ENCODE measurements at places on chromosomes 5 and 9. TPM values are rescaled to one million over a fixed set of nuclear protein-coding genes. Genes with fewer than 3 reads are reported as not detected.

GRCh38 chr5:175920231-175920811, 47.8 kb downstream of the THOC3 start:
- no peak for DNase-seq

DNA sequence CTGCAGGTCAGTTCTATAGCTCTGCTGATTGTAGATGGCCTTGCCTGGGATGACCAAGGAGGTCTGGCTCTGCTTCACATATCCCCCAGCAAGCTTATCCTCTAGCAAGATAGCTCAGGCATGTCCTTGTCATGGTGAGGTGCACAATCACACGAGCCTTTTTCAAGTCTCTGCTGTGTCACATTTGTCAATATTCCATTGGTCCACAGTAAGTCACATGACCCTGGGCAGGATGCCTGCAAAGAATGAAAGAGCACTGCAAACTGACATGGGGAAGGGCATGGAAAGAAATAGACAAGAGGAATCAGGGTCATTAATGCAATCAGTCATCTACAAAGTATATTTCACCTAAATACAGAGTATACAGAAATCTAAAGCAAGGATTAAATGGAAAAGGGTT, 142.0 kb downstream of the RORB start:
- no peak for DNase-seq

DNA sequence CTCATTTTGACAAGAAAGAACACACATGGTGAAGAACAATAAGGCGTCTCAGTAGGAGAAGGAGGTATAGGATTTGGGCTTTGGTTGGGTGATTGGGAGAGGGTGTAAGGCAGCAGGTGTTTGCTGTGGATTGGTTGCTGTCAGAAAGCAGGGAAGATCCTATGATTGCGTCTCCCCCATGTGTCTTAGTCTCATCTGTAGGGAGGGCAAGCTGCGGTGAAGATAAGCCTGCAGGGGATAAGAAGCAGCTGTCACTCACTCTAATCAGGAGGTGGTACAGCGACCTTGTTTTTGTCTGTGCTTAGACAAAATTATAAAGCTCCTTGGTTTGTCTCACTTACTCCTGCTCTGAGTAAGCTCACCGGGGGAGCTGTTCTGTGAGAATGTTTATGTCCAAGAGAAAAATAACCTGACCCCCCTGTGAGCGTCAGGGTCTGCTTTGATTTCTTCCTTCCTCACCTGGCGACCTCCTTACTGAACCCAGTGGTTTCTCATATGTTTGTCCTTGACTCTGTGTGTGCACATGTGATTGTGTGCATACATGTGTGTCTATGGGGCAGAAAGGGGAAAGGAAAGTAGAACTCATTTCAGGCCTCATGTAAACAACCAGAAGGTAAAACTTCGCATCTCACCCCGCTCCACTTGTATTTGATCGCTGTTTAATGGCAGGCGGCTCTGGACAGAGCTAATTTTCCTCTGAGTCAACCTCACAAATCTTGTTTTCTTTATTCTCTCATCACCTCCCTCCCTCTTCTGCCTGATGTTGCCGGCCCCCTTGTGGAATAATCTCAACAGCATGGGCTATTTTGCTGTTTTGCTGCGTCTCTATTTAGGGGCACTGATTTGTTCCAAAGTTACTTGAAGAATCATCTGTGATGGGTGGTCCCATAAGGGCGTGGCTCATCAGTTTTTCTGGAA, 105.6 kb downstream of the TENT4A start:
- no peak for DNase-seq

SLC6A3 gene
- 0.07 TPM for total RNA-seq

DNA sequence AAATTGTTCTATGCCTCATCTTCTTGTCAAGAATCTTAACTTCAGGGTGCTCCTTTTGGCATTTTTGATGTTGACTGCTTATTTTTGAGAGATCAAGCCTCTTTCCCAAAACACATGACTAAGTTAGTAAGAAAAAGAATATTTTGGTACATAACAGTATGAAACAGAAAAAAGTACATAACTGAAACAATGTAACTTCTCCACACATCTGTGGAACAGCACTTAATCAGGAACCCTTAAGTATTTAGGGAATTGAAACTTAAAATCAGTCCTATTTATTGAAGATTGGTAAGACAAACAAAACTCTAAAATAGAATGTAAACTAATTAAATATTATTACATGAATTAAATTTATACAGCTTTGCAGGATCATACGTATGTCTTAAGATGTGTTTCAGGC, 103.4 kb downstream of the MELK start:
- no peak for DNase-seq

- DNase-seq = no peak
Measured at GRCh38 chr5:167886196-167886595, 405.2 kb upstream of the WWC1 start.

DNA sequence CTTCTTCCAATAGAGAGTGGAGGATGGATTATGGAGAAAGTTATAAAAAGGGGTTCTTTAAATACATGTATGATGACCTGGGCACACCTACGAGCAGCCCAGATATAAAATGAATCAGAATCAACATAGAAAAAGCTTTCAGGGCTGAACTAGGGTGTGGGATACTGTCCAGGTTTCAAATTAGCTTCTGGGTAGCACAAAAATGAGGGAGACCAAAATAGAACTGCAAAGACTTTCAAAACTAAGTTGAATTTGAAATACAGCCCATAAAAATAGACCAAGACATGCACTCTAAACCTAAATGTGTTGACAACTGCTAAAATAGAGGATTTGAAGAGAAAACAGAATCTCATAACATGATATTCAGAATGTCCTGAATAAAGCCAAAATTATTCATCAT, 17.0 kb downstream of the ZNF484 start:
- no peak for DNase-seq

- DNase-seq = no peak
Measured at GRCh38 chr9:133049043-133049442, 12.7 kb upstream of the CEL start.

DNA sequence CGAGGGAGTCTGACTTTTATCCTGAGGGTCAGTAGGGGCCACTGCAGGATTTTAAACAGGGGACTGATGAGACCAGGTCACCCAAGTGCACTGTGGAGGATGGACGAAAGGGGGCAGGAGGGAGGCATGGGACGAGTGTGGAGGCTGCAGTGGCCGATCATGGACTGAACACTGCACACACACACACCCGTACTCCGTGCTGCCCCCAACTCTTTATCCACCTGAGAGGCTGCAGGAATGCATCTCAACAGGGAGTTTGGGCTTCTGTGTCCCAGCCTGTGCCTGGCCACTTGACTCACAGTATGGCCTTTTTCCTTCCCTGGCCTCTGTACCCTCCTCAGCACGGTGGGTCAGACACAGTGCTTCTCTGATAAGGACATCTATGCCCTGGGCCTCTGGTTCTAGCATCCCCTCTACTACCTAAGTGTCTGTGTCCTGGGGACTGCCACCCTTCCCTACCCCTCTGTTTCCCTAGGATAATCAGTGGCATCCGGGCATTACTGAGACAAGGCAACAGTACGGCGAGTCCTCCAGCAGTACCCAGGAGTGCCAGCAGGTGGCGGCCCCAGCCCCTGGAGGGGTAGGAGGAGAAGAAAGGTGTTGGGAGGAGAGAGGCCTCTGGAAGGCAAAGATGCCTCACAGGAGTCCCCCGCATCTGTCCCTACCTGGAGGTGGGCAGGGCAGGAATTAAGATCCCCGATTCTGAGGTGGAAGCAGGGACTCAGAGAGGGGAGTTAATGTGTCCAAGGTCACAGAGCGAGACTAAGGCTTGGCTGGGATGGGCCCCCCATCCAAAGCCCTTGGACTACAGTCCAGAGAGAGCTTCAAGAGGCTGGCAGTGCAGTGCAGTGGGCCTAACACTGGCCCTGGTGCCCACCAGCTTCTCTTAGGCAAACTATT, 5.1 kb upstream of the CDX1 start:
- DNase-seq = peak; percentile 95

DNA sequence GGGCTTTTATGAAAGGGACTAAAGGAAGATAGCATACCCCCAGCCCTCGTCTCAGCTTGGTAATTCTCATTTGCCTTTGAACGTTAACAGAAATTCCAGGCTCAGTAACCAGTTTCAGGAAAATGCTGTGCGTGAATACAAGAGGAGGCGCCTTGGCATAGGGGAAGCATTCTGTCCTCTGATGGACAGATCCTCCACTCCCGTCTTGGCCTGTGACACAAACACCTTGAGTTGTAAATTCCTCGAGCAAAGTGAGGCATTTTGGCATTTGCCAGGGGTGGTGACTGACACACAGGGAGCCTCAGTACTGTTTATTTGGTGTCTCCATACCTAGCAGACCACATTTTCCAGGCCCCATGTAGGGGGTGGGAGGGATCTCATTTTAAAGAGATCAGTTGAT, 44.8 kb downstream of the APTX start:
- no peak for DNase-seq

- no peak for DNase-seq
Measured at GRCh38 chr9:106287091-106287631, 575.8 kb upstream of the ZNF462 start.

DNA sequence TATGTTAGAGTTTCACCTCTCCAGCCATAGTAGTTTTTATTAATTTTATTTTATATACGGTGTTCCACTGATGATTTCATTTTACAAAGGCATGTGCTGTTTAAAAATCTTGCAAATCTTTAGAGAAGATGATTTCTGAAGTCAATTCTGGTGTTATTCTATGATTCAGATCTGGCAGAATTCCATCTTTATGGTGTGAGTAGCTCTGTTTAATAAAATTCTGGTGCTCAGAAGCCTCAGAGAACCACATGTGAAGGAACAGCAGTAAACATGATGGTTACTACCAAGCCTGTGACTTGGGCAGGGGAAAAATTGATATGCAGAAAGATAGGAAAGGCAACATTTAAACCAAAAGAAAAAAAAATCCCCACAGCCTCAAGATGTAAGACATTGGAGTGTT, 299.7 kb downstream of the NPR3 start:
- no peak for DNase-seq

- DNase-seq = no peak
Measured at GRCh38 chr5:93252165-93252564, 328.9 kb downstream of the NR2F1-AS1 start.

DNA sequence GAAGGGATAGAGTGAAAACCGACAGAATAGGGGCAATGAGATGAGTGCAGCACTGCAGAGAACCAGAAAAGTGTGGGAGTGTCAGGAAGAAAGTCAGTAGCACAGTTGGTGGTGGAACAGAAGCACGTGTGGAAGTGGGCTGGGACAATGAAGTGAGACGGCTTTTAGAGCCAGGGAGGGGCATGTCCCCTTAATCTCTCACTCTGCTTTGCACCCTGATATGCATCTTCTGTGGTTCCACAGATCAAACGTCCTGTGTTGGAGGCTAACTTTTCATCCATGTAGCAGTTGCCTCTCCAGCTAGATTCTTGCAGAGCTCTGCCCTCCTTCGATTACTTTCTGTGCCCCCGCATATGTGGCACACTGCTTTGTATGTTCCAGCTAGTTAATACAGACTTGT, 163.6 kb downstream of the DOCK8 start:
- DNase-seq = no peak

PPP1R26 gene
- 58.8 TPM for total RNA-seq

DNA sequence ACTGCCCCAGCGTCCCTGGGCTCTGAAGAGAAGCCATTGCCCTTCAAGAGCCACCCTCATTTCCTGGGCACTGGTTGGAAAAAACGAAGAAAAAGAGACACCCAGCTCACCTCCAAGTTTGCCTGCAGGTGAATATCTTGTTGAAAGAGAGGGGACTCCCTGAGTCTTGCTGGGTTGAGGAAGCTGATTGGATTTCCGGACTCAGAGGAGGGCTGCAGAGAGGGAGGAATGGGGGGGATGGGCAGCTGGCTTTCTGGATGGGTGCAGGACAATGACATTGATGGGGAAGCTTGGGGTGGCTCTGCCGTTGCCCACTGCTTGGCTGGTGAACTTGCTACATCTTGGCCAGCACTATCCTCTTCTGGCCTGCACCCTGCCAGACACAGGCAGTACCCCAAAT, 31.0 kb upstream of the IER5L start:
- no peak for DNase-seq

TIMD4 gene
- not detected for total RNA-seq

- DNase-seq = peak; percentile 67
Measured at GRCh38 chr9:137272241-137273094, 5.1 kb upstream of the TOR4A start.

GRCh38 chr5:59125011-59125961, 542.4 kb downstream of the RAB3C start:
- DNase-seq = no peak

SARDH gene
- total RNA-seq = 7.3 TPM

DNA sequence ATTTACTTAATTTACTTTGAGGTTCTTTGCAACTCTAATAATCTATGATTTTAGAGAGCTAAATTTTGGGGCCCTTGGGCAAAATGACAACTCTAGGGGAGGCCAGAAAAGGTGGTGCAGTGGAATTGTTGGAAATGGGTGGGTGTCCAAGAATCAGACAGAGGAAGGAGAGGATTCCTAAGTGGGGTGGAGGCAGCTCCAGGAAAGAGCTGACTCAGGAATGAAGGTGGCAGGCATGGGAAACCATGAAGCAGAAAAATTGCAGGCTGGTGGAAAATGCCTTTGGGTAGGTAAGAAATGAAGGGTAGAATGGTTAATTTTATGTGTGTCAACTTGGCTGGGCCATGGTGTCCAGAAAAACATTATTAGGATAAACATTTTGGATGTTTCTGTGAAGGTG, 248.5 kb upstream of the TUT7 start:
- no peak for DNase-seq

PCA3 gene
- not detected for total RNA-seq

DNA sequence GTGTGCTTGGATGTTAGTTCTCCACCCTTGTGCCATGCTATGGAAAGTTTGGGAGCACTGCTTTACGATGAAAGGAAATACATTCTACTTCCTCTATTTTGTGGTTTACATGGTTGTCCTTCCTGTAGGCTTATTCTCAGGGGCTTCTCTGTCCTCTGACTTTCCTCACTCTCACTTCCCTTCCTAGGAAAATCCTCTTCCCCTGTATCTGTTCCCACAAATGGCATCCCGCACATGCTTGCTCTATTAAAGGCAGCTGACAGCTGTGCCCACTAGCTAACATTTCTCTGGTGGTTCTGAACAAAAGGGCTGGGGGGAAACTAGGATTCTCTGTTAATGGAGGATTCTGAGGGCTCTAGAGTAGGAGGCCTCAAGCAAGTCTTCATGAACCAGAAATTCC, 52.4 kb downstream of the FAM170A start:
- no peak for DNase-seq

- DNase-seq = no peak
Measured at GRCh38 chr5:143311428-143311827, 92.1 kb downstream of the NR3C1 start.

GRCh38 chr5:123659011-123659410, 147.0 kb downstream of the CSNK1G3 start:
- no peak for DNase-seq

DNA sequence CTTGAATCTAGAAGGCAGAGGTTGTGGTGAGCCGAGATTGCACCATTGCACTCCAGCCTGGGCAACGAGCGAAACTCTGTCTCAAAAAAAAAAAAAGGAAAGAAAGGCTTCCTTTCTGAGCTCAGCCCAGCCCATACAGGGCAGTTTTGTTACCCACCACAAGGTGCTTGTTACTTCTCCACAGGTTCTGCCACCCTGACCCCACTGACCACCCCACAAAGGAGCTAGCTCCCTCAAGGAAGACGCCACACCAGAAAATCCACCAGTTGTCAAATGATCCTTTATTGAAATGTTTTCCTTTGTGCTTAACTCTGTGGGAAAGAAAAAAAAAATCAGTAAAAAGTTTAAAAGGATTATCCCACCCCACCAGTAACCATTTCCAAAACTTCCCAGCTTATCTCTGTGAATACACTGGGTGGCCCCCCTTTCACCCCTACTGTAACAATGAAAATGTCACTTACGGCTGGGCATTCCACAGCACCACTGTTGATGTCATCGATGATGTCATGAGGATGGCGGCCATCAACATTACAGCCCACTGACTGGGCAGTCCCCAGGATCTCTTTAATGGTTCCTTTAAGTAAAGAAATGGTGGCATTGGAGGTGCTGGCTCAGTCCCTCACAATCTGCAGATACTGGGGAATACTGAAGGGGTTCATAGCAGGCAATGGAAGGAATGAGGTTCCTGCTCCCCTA, 3.6 kb downstream of the RPL12 start:
- no peak for DNase-seq

Data from H7 (cell line).